Heart right ventricle (tissue), 16 donors: ENCODE measurements at places on chromosomes 11 and 22.

DNA sequence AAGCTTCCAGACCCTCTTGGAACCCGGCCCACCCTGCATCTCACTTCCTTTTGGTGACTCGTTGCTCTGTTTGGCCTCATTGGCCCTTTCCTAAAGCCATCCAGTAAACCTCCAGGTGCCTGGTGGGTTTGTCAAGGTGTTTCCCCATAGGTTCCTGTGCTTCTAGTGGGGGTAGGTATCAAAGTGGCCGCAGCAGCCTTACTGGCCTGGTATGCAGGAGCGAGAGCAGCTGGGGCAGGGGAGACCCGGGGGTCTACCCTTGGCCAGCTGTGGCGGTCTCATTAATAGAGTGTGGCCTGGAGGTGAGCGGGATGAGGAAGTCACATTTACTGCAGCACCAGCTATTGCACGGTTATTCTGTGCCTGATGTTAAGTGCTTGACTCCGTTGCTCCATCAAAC, 4.1 kb downstream of the APOA4 start:
- DNase-seq: no peak

GRCh38 chr11:63816166-63816565, 2.9 kb downstream of the SPINDOC start:
- no peak for DNase-seq

DNA sequence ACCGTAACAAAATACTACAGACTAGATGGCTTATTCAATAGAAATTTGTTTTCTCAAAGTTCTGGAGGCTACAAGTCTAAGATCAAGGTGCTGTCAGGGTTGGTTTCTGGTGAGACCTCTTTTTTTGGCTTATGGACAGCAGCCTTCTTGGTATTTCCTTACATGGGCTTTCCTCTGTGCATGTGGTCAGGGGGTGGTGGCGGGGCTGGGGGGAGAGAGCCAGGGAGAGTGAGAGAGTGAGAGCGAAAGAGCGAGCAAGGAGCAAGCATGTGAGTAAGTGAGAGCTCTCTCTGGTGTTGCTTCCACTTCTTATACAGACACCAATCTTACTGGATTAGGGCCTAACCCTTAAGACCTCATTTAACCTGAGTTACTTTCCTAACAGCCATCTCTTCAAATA, 181.5 kb downstream of the TMEM135 start:
- DNase-seq: no peak

DNA sequence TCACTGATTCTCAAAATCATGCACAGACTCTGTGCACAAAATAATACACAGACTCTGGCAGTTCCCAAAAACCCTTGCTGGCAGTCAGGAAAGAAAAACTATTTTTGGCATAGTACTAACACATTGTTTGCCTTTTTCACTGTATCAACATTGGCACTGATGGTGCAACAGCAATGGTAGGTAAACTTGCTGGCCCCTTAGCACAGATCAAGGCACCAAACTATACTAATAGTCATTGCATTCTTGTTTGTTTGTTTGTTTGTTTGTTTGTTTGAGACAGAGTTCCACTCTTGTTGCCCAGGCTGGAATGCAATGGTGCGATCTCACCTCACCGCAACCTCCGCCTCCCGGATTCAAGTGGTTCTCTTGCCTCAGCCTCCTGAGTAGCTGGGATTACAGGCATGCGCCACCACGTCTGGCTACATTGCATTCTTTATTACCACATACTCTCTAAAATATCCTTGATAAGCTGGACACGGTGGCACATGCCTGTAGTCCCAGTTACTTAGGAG, 81.0 kb upstream of the SLC6A5 start:
- DNase-seq: no peak

- DNase-seq: no peak
Measured at GRCh38 chr11:87421422-87421821, 383.7 kb downstream of the TMEM135 start.

DNA sequence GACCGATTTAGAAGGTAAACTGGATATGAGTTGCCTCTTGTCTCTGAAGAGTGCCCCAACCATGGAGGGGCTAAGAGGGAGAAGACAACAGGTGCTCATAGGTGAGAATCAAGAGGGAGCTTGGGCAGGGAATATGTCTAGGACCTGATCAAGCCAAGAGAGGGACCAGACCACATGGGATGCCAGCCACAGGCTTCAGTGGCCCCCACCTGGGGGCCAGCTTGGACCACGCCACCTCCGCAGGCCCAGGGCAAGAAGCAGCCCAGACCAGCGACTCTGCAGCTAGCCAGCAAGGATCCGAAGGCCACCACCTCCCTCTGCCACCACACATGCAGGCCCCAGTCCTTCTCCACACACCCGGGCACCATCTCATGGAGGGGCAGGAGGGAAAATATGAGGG, 92.5 kb upstream of the LDLRAD3 start:
- no peak for DNase-seq

DNA sequence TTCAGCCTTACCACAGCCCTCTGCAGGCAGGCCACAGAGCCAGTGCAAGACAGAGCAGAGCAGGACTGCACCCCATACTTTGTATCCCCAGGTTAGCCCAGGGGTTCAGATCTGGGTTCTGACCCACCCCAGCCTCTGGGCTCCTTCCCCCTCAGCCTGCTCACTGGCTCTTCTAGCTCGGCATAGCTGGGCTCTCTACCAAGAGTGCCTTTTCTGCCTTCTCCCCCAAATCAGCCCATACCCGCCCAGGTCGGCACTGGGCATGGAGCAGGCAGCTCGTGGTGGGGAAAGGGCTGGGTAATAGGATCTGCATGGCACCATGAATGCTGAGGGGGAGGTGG, 8.3 kb downstream of the RELT start:
- DNase-seq: no peak

GRCh38 chr11:124446916-124447315, 1.4 kb upstream of the OR8B8 start:
- no peak for DNase-seq

DNA sequence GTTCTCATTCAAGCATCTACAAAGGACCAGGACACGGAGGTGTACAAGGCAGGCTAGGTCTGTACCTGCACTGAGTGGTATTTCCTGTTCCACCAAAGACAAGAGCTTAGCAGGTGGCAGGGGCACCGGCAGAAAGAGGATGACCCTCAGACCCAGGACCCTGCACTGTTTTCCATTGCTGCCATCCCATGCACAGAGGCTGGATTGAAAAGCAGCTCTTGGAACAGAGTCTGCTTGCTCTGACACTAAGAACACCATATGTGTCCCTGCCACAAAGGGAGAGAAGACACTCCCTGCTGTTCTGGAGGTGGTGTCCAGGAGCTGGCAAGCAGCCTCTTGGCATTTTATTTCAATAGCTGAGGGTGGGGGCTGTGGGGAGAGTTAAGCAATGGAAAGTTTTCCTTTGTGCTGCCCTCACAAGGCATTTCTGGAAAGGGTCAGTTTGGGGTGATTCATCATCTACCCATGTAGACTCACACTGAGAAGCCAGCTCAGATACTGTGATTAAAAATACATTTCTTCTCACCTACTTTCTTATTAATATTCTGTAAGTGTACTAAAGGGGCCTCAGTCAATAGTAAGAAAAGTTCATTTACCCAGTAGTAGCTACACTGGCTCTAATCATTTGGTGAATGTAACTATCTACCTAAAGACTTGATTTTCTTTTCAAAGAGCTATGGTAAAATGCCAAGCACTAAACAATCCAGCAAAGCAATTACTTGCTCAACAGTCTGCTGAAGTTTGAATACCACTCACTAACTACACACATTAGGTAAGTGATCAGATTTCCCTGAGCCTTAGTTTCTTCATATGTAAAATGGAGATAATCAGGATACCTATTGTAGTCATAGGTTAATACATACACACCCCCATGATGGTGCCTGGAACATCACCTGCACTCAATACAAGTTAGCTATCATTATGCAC, 55.2 kb downstream of the SLC1A2 start:
- peak; percentile 36 for DNase-seq

DNA sequence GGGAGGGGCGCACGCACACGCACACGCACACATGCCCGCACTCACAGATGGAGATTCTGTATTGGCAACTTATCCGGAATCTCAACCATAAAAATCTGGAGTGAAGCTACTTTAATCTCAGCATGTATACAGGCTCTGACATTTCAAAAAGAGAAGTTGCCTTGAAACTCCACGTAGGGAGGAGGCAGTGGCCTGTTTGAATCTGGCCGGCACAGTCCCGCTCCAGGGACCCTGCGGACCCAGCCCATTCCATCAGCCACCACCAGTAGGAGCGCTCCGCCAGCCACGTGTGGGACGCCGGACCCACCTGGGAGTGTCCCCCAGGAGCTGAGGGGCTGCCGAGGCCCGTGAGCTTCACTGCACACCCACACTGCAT, 1.9 kb upstream of the SYT8 start:
- no peak for DNase-seq
